ENCODE measurements at places on chromosomes 5 and 9.

DNA sequence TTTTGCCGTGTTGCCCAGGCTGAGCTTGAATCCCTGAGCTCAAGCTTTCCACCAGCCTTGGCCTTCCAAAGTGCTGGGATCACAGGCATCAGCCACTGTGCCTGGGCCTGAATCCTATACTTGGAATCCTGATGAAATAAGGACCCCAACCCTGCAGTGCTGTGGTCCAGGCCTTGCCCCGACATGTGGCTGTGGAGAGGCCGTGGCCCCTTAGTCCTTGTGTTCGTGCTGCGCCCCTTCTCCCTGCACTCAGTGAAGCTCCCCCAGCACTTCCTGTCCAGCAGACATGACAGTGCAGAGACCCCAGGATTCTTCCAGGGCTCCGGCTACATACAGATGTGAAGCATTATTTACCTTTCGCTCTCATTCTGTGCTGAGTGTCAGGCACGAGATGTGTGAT is 52.9 kb downstream of the EHMT1 start:
- no peak for DNase-seq

DNA sequence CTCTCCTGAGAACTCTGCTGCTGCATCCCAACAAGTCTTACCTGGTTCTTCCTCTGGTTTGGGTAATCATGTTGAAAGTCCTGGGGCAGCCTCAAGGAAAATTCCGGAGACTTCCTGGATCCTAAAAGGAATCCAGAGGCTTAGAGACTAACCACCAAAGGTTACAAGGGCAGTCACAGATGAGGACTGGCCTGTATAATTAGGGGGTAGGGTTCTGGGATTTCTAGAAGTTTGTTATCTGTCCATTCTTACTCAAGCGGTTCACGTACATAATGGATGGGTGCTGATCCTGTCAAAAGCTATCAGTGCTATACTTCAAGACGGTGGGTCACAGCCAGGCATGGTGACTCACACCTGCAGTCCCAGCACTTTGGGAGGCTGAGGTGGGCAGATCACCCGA is 51.4 kb upstream of the EPB41L4B start:
- DNase-seq, result no peak

DNA sequence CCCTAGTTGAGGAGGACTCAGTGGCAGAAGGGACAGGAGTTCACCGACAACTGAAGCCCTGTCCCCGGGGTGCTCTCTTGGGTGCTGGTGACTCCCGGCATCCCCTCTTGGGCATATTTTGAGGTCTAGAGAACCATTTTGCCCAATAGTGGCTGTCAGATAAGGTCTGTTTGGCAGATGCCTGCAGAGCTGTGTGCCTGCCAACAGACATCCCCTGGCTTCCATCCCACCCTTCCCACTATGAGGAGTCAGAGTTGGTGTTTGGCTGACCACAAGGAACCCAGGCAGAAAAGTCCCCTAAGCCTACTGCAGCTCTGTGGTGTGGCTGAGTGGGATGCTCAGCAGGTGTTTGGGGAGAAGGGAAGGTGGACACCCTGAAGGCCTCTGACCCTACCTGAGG is 207.0 kb downstream of the AUH start:
- no peak for DNase-seq

GRCh38 chr5:139422307-139422893 is 16.9 kb downstream of the DNAJC18 start:
- no peak for DNase-seq

DNA sequence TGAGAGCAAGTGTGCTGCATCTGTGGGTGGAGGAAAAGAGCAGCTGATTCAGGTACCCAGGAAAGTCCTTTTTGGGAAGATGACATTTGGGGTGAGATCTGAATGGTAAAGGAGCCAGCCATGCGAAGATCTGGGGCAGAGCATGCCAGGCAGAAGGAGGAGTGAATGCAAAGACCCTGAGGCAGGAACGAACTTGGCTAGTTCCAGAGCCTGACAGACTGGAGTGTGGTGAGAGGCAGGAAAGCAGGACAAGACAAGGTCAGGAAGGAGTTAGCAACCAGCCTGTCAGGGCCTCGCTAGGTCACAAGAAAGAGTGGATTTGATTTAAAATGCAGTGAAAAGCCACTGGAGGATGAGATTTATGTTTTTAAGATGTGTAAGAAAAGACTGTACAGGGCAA is 28.2 kb downstream of the RGS7BP start:
- DNase-seq, result no peak

Data from stimulated activated CD8-positive, alpha-beta memory T cell treated with anti-CD3 and anti-CD28 coated beads, Interleukin-15, amount 100 ng/mL, for 1 hour (primary cell).